ENCODE measurements at places on chromosomes 16 and 17. TPM values are rescaled to one million over a fixed set of nuclear protein-coding genes. Genes with fewer than 3 reads are reported as not detected.

The SETD1A gene
- 16.4 TPM for total RNA-seq

The HS3ST3B1 gene
- 0.63 TPM for total RNA-seq

The IKZF3 gene
- total RNA-seq: 2.8 TPM

The ZNF276 gene
- total RNA-seq: 30.4 TPM

GRCh38 chr17:48513666-48514455 is 16.9 kb downstream of the HOXB1 start:
- no peaks in the 10 kb centered on the region for H3K4me1 ChIP-seq
- H3K36me3 ChIP-seq: no peaks in the 10 kb centered on the region
- no peak overlapping the region for H3K27ac ChIP-seq
- peaks cover 2% of the 10 kb centered on the region for H3K27me3 ChIP-seq

GRCh38 chr16:73106329-73107034 is 58.6 kb upstream of the ZFHX3 start:
- no peaks in the 10 kb centered on the region for H3K36me3 ChIP-seq
- H3K4me1 ChIP-seq: no peaks in the 10 kb centered on the region
- no peak for DNase-seq
- H3K27me3 ChIP-seq: no peaks in the 10 kb centered on the region

- no peaks in the 10 kb centered on the region for H3K36me3 ChIP-seq
- H3K27me3 ChIP-seq: no peaks in the 10 kb centered on the region
- no peaks in the 10 kb centered on the region for H3K4me1 ChIP-seq
- no peak overlapping the region for H3K4me3 ChIP-seq
- H3K27ac ChIP-seq: no peak overlapping the region
- DNase-seq: no peak
Observed at GRCh38 chr16:3070608-3071111, 5.2 kb downstream of the IL32 start.

Data from aorta (tissue), 5 donors.